ENCODE measurements at places on chromosomes 12 and 14.

DNA sequence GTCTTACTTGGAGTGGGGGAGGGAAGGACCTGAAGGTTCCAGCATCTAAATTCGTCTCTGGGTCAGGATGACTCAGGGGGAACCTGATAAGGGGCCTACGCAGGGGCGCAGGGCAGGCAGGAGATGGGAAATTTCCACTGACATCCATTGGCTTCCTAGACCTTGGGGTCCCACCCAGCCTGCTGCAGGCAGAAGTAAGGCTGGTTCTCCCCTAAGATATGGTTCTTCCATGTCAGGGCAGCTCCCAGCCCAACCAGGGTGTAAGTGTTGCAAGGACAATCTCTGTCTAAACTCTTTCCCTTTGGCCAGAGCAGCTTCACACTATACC is 2.1 kb upstream of the NDRG2 start:
- DNase-seq: no peak

GRCh38 chr14:22541721-22542120 is 47.3 kb downstream of the DAD1 start:
- DNase-seq: no peak

DNA sequence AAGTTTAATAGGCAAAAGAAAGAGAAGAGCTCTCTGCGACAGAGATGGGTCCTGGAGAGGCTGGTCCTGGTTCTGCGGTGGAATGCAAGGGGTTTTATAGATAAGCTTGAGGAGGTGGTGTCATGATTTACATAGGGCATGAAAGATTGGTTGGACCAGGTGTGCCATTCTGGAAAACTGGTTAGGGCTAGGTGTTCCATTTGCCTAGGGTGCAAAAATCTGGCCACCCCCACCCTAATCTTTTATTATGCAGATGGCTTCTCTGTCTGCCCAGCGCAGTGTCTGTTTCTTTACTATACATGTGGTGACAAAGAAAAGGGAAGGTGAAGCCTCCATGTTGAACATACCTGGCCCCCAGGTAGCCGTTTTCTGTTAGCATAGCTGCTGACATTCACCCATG is 65.4 kb downstream of the ERC1 start:
- DNase-seq: no peak

GRCh38 chr12:8156845-8157244 is at the start of gene ZNF705A:
TSS of gene ZNF705A (plus strand) at chr12:8157015. CDS start at chr12:8172626, 15,611 bp downstream.
- DNase-seq: no peak

GRCh38 chr12:1197264-1198018 is 206.4 kb downstream of the ERC1 start:
- no peak for DNase-seq

DNA sequence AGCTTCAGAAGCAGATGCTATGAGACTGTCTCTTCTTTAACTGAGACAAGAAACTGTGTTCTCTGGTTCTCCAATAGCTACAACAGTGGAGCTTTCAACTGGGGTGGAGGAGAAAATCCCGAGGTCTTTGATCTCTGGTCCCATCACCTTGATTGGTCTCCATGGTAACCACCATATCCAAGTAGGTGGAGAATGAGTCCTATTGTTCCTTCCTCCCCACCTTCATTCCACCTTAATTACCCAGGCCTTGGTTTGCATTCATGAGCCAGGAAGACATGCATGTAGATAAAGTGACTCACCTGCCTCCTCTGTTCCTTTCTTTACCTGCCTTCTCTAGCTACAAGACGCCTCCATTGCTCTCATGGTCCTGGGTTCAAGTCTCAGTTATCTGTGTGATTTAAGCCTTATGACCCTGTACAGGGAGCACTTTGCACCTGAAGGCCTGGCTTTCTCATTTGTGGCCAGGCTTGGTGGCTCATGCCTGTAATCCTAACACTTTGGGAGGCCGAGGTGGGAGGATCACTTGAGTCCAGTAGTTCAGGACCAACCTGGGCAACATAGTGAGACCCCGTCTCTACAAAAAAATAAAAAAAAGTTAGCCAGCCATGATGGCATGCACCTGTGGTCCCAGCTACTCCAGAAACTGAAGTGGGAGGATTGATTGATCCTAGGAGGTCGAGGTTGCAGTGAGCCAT is 157.7 kb upstream of the TBX3 start:
- DNase-seq: no peak

DNA sequence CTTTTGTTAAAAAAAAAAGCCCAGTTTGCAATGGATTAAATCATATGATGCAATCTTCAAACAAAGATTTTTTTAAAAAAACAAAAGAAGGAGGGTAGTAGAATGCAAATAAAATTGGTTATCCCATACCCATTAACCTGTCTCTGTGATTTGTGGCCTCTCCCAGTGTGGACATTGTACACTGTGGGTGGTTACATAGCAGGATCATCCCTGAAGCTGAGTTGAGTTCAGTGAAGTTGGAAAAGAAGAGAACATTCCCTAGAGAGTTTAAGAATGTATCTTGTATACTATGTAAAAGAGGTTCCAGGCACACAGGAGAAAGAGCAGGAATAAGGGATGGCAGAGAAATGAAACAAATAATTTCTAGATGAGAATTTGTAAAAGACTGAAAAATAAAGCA is 142.4 kb upstream of the SLC16A7 start:
- no peak for DNase-seq

GRCh38 chr14:57057803-57058202 is 210.9 kb downstream of the EXOC5 start:
- no peak for DNase-seq

All from activated T-helper 9 cell treated with anti-CD3 and anti-CD28 coated beads, Interleukin-2, amount 50 U/mL, for 16 hours (primary cell).